ENCODE measurements at places on chromosomes 7 and 10.

- no peak for DNase-seq
These were observed 131.4 kb upstream of the ODAD2 start for GRCh38 chr10:28130267-28130666.

GRCh38 chr7:65923316-65923715, 50.4 kb downstream of the VKORC1L1 start:
- no peak for DNase-seq

- no peak for DNase-seq
These were observed 29.0 kb downstream of the PRPF18 start for GRCh38 chr10:13615650-13616300.

GRCh38 chr7:27151341-27151930, 947 bp downstream of the HOXA3 start:
- DNase-seq: no peak

DNA sequence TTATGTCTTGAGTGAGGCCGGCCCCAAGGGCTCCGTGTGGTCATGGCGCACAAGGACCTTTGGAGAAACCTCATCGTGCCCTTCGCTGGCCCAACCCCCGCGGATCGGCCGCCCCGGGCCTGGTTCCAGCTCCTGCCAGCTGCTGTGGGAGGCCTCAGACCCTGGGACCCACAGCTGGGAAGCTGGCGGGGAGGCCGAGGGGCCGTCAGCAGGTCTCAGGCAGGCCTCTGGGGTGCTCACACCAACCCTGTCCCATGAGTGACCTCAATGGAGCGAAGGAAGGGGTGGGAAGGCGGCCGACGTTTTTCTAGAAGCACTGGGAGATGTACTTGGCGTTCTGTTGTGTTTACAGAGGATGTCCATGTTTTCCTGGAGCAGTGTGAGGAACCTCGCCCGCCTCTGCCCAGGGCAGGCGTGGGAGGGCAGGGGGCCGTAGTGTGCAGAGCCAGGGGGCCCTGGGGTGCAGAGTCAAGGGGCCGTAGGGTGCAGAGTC, 18.6 kb upstream of the ADGRA1 start:
- no peak for DNase-seq

DNA sequence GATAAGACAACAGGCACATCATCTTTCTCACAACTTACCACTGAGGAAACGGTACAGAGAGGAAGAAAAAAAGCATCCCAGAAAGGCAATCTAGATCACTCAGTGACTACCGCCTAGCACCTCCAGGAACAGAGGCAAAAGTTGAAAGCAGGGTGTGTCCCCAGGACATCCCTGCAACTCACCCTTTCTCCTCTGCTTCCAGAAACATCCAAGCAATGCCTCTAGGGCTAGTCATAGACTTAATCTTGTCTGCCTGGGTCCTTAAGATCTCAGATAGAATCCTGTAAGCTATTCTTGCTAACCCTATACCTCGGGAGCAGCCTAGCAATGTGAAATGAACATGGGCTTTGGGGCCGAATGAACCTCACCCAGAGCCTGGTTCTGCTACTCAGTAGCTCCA, 18.8 kb upstream of the PDCD4 start:
- no peak for DNase-seq

- DNase-seq: no peak
These were observed 2.4 kb downstream of the TRA2A start for GRCh38 chr7:23529262-23529859.

- DNase-seq: no peak
These were observed 34.0 kb upstream of the DNMBP start for GRCh38 chr10:100043796-100044195.

DNA sequence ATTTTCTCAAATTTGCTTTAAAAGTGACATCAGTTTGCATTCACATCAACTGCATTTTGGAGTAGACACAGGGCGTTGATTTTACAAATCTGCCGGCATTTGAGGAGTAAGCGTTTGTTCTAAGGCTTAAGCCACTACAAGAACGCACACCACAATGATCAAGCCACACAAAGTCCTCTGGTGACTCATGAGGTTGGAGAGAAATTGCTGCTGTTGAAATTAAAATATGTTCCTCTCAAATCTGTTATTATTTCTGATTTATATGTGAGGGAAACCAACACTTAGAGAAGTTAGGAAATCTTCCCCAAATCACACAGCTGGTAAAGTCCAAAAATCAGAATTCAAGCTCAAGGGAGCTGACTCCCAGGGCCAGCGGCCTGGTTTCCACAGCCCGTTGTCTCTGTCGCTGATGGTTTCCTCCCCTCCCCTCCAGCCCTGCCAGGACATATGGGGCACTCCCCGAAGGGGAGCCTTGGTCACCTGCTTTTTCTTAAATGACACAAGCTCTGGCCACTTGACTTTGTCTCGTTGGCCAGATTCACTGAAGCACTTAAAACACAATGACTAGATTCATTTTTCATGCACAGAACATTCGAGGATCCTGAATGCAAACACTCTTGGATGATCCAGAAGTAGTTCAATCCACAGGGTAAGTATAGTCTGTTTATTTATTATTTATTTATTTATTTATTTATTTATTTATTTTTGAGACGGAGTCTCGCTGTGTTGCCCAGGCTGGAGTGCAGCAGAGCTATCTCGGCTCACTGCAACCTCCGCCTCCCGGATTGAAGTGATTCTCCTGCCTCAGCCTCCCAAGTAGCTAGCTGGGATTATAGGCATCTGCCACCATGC, 29.2 kb upstream of the KLF6 start:
- DNase-seq: no peak

DNA sequence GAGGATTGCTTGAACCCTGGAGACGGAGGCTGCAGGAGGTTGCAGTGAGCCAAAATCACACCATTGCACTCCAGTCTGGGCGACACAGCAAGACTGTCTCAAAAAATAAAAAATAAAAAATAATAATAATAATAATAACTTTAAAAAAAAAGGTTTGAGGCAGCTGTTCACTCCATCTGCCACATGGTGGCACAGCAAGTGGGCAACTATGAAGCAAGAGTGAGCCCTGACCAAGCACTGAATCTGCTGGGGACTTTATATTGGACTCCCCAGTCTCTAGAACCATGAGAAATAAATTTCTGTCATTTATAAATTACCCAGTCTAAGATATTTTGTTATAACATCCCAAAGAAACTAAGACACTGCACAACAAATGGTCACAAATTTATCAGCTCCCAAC, 14.6 kb upstream of the BRI3 start:
- no peak for DNase-seq

GRCh38 chr7:150848111-150848510, 4.2 kb upstream of the AOC1 start:
- DNase-seq: no peak

- no peak for DNase-seq
These were observed 315.9 kb upstream of the ETV1 start for GRCh38 chr7:14305233-14305866.

- DNase-seq: no peak
These were observed 59.1 kb upstream of the NKX6-2 start for GRCh38 chr10:132845041-132845551.

- DNase-seq: no peak
These were observed 31.4 kb downstream of the POR start for GRCh38 chr7:75946207-75946855.

DNA sequence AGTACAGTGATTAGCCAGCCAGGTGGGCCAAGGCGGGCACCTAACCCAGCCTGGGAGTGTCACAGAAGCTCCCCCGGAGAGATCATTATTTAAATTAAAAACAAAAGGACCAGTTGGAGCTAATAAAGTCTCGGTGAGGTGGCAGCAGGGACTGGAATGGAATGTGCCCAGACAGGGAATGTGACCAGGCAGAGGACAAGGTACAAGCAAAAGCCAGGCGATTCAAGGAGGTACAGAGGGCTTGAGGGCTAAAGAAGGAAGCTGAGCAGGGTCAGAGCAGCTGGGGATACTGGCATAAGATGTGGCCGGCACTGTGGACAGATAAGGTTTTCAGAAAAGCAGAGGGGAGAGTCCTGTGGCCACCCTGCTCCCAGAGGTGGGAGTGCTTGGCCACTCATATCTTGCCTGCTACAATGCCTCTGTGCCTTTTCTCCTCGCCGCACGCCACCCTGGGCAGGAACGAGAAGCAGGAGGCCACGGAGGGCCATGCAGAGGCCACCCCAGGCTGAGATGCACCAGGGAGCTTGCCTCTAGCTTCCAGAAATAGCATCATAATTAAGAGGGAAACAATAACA, 13.2 kb downstream of the TMEM273 start:
- no peak for DNase-seq

DNA sequence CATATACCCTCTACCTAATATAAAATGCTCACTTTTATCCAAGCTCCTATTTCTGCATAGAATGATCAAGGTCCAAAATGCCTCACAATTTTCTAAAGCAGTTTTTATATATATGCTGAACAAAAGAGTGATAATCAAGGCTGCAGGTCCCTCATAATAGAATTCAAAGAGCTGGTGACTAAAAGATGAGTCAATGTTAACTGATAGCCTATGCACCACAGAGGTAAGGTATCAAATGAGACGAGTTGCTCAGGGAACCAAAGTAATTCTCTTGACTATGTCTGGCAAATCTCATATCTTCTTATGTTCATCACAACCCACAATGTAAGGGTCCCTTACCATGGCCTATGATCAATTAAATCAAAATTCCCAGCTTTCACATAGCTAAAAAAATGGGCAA, 15.2 kb downstream of the PDZD8 start:
- DNase-seq: no peak

- no peak for DNase-seq
These were observed 17.1 kb upstream of the HTR5A start for GRCh38 chr7:155053002-155053401.

- no peak for DNase-seq
These were observed 1.2 kb downstream of the BTRC start for GRCh38 chr10:101355072-101355706.

DNA sequence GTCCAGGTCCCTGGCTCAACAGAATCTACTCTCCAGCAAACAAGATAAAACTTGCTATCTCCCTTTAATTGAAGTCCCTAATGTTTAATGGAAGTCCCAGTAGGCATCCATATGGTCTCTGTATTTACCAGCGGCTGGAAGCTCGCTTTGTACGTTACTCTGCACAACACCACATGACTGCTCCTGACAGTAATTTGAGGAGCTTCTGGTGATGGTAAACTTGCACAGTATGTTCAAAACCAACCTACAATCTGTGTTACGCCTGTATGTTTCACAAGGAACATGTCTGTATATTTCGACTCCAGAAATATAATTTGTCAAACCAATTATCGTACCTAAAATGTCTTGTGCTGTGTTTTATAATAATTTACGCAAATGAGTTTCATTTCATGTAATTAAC, 4.4 kb upstream of the TECPR1 start:
- no peak for DNase-seq

DNA sequence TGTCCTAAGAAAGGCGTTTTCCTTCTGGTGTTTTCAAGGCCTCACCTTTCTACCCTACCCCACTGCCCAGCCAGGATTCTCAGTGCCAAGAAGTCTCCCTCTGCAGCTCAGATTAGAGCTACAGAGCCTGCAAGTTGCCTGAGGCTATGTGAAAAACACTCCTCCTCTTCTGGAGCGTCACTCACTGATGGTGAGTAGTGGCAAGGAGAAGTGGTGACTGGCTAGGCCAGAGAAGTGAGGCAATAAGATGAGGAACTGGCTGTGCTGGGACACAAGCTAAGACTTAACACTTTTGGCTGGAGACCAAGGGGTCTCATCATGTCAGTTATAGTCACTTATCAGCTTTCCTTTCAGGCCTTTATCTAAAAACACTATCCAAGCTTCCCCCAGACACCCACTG, 86.7 kb upstream of the PRKAR2B start:
- DNase-seq: no peak

DNA sequence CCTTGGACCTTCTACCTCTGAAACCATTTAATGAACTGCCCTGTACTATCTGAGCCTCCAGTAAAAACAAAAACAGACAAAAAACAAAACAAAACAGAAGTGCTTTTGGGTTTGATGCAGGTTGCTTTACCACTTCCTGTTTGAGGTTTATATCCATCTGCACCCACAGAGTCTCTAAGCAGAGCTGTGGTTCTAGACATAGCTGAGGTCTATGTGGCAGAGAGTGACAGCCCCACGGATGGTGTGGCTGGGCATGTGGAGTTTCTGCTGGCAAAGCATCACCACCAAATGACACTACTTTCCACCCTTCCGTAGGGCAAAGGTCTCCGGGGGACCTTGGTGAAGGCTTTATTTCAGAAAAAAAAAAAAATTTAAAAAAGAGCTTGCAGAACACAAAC, 754.2 kb downstream of the GRID1 start:
- DNase-seq: no peak

DNA sequence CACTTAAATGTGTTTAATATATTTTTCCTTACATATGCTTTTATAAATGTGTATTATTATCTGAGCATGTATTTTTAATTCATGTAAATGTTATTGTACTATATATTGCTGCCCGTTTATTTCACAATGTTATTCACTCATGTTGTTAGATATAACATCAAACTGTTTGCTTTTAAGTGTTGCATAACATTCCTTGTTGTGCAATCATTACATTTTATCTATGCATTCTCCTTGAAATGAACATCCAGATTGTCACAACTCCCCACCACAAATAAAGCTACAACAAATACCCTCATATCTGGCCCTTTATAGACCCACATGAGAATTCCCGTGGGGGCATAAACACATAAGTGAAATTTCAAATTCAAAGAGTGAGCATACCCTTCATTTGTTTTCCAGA, 264.2 kb downstream of the HPSE2 start:
- DNase-seq: no peak

GRCh38 chr10:110494532-110494931, 3.2 kb upstream of the DUSP5 start:
- DNase-seq: no peak

DNA sequence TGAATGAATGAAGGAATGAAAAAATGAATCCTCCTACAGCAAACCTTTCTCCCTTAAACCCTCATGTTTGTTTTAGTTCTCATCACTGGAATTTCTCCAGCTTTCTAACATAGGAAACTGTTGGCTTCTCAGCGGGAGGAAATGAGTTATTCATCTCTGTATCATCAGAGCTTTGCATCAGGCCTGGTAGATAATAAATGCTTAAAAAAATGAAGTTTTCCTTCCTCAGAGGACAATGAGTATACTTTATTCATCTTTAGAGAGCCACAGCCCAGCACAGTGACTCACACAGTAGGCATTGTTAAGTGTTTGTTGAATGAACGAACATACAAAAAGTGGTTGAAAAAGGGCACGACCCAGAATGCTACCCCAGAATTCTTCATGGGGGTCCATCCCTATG, 62.6 kb downstream of the COL13A1 start:
- DNase-seq: no peak

GRCh38 chr10:67697724-67698131, 1.7 kb upstream of the CTNNA3 start:
- no peak for DNase-seq

- DNase-seq: no peak
These were observed 16.3 kb downstream of the OR2AE1 start for GRCh38 chr7:99860281-99861127.
